Stimulated activated CD4-positive, alpha-beta T cell treated with anti-CD3 and anti-CD28 coated beads, TNF-alpha, amount 100 ng/mL, for 4 hours (primary cell): ENCODE measurements at places on chromosomes 16 and 17.

GRCh38 chr16:68762996-68763756, 26.1 kb downstream of the CDH1 start:
- DNase-seq, result no peak

DNA sequence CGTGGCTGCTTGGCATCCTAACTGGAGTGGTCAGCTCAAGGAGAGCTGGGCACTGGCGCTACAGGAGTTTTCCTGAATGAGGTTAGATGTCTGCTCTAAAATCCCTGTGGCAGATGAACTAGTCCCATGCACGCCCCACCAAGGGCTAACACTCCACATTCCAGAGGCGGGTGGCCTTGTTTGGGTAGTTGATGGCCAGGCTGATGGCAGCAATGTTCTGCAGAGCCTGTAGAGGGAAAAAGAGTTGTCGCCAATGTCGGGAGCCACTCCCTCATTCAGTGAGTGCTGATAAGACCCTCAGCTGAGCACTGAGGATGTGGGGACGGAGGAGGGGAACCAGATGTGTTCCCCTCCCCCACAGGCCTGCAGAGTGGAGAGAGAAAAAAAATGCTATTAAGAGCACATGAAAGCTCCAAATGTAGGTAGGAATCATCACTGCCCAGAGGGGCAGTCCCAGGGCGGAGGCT, 42.5 kb upstream of the ATP2A3 start:
- DNase-seq, result no peak

GRCh38 chr17:27466376-27466742, 10.1 kb downstream of the KSR1 start:
- no peak for DNase-seq

- DNase-seq, result no peak
Observed at GRCh38 chr17:17182598-17183136, 23.5 kb downstream of the PLD6 start.

DNA sequence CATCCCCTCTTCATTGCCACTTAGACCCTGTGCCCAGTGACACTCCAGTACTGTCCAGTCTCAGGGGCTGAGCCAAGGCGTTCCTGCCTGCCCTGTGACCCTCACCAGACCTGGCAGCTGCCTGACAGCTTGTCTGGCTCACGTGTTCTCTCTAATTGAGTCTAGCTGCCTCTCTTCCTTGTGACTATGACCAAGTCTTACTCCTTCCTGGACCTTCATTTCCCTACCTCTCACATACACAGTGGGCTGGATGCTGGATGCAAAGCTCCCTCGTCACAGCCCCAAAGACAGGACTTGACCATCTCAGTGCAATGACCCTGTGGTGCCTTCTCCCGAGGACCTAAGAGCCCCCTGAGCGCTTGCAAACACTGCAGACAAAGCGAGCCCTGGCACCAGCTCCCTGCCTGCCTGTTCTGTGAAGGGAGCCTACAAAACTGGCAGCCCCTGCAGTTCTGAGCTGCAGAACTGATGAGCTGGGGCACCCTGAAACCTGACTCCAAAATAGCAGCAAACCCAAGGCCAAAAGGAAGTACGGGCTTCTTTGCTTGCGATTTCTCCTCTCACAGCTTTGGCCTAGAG, 1.7 kb downstream of the DEXI start:
- no peak for DNase-seq

GRCh38 chr17:64540118-64540776, 33.5 kb downstream of the CEP95 start:
- no peak for DNase-seq

- DNase-seq, result no peak
Observed at GRCh38 chr17:55301521-55302406, 37.0 kb downstream of the HLF start.
